PC-9 (cell line): ENCODE measurements at places on chromosomes 5 and 9. TPM values are rescaled to one million over a fixed set of nuclear protein-coding genes. Genes with fewer than 3 reads are reported as not detected.

SOX30 gene
- 0.11 TPM in 1 of 2 replicates, not detected in the other for total RNA-seq

DNA sequence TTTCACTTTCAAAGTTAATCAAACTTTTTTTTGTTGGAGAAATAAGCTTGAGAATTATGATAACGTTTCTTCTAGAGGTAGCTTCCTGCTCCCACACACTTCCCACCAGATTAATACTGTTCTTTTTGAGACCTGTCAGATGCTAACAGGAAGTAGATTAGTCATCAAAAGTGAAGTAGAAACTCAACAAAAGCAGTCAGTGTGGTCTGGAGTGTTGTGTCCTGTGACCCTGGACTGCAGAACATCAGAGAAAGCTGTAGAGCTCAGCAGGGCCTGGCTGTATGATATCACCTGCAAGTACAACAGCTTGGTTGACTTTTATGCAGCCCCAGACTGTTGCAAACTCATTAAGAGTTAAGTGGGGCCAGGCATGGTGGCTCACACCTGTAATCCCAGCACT is 495.7 kb upstream of the CYLC2 start:
- DNase-seq: no peak

DNA sequence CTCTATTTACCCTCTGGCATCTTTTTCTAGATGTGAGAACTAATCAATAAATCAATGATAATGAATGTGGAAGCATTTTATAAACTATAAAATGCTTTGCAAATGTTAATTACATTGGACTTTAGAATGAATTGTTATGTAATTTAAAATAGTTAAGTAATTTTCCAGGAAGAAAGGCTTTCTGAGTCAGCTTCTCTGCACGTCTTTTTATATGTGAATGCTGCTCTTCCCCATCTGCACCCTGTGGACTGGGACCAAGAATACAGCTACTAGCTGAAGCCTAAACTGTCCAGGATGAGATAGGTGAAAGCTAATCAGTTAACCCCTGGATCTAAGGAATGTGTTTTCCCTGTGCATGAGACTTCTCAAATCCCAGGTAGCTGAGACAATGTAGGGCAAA is 292.9 kb downstream of the NR3C1 start:
- DNase-seq: no peak

SMIM33 gene
- total RNA-seq: not detected in 2 replicates

DNA sequence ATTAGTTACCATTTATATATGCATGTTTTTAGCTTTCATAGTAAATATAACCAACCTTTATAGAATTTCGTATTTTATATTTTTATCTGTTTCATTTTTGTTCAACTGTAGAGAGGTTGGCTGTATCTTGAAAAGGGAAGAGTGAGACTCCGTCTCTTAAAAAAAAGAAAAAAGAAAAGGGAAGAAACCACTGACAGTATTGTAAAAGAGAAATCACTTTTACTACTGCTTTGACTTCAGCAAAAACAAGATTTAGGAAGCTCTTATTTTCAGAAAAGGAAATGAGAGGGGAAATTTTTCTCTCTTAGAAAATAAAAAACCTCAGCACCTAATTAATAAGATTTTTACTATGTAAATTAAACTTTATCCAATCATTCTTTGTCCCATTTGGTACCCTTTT is 14.4 kb downstream of the POLK start:
- DNase-seq: no peak

DNA sequence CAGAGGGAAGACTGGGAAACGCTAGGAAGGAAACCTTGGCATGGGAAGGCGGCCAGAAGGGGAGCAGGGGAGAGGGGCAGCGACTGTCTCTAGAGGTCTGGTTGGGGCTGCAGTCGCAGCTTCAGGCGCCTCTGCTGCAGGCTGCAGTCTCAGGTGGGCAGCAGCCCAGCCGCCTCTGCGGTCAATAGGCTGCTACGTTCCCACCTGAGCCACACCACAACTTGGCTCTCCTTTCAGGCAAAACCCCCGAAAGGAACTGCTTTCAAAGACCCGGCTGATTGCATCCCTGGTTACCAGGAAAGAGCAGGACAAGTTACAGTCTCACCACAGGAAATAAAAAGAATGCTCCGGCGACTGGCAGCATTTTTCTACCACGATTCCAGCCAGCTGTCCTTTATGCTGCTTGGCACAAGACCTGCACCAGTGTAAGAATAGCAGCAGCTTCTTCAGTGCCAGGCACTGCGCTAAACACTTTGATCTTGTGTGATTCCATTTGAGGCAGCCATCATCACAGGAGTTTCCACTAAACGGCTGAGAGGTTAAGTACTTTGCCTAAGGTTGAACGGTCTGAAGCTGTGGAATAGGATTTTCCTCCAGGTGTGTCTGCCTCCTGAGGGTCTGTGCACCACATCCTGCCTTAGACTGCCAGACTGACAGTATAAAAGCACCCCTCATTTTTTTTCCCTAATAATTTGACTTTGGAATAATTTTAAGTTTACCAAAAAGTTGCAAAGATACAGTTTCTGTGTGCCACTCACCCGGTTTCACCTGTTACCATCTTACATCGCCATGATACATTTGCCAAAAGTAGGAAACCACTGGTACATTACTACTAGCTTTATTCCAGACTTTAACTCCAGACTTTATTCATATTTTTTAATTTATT is 7.5 kb downstream of the RPS14 start:
- DNase-seq: no peak

DNA sequence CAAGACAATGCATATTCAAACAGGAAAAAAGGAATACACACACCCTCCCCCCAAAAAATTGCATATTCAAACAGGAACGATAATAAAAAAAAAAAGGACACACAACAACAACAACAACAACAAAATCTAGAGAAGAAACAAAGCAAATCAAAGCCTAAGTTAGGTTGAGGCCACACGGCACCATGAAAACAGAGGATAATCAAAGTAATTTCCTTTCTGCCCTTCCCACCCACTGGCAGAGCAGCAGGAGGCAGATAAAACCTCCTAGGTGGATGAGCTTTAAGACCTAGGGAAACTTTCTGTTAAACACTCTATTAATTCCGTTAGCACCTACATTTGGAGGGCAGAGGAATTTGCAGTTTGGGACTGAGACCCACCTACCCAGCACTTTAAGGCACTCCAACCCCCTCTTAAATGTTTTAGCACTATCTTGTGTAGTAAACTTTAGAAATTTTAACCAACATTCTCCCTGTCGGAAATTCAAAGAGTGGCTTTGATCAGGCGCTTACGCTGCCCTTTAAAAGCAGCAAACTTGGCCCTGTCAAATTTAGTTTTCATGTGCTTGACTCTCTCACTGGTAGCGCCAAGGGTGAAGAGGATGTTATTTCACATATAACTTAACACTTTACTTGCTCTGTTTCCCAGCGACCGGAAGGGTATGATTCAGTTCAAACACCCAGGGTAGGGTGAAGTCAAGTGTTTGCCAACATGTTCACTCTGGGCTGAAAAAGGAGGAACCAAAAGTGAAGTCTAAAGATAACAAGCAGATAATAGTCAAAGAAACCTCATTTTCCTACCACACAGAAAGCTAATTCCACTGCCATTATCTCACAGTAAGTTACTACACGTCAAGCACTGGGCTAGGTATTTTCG is 9.2 kb downstream of the ENC1 start:
- DNase-seq: no peak

CFAP77 gene
- not detected in 2 replicates for total RNA-seq

- peak; percentile 38 for DNase-seq
These were observed 22.1 kb downstream of the SARDH start for GRCh38 chr9:133715866-133716563.

DNA sequence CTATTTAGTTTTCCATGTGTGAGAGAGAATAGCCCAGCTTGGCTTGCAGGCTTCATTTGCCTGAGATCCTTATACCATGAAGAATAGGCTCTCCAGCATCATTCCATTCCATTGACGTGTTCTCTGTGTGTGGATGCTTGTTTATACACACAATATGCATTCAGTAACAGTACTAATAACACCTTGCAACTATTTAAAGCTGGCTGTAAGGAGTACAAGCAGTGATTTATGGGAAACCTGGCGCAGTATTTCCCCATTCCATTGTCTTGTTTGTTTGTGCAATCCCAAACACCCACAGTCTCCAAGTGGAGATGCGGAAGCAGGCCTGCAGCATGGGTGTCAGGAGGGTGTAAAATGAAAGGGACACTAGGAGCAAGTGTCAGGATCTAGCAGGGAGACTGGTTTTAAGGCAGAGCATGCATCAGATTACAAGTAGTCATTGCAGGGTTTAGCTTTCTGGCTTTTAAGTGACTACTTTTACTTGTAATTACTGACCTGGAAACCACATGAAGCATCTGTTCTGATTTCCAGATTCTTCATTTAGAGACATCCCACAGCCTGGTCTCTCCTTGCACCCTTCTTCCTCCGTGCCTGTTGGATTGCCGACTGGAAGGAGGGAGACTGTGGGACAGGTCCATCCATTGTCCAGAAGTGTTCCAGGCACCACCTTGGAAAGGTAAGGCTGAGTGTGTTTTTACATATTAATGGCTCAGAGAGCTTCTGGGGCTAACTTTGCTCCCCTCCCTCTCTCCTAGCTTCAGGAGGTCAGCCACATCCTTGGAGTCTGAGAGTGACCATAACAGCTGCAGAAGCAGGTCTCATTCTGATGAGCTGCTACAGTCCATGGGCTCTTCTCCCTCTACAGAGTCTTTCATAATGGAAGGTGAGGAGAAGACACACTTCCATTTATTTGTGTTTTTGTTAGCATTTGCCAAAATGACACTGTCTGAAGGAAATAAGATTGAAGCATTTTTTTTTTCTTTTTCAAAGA is 241.6 kb downstream of the ARHGEF28 start:
- no peak for DNase-seq

- DNase-seq: no peak
These were observed 157.9 kb downstream of the NFIB start for GRCh38 chr9:14156046-14156445.

IFNA5 gene
- not detected in 2 replicates for total RNA-seq

PHF24 gene
- total RNA-seq: not detected in 2 replicates

DNA sequence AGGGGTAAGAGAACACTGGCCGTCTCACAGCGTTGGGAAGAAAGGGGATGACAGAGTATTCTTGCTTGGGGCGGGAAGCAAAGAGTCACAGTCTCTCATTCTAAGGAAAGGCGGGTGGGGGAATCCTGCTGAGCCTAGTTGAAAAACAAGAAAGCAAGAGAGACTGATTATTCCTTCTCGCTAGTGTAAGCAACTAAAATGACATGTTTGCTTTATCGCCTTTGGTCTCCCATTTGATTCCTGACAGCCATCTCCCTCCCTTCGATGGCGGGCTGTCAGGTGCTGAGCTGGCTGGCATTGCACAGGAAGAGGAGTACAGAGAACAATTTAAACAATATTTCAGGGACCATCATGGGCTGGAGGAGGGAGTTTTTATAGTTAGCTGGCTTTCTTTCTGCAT is 331.3 kb downstream of the ASTN2 start:
- DNase-seq: no peak
